Hepatocyte (in vitro differentiated cells): ENCODE measurements at places on chromosomes 6 and 20. TPM values are rescaled to one million over a fixed set of nuclear protein-coding genes. Genes with fewer than 3 reads are reported as not detected.

DNA sequence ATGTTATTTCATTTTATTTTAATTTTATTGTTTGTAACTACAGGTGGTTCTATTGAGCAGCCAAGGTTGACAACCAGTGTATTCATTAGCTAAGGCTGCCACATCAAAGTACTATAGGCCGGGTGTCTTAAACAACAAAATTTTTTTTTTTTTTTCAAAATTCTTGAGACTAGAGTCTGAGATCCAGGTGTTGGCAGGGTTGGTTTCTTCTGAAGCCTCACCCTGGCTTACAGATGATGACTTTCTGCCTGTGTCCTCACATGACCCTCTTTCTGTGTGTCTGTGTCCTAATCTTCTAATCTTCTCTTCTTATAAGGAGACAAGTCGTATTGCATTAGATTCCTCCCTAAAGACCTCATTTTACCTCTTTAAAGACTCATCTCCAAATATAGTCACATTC, 208.4 kb downstream of the MANEA start:
- DNase-seq: no peak

GRCh38 chr20:25008388-25009217, 16.1 kb upstream of the APMAP start:
- no peak for DNase-seq

DNA sequence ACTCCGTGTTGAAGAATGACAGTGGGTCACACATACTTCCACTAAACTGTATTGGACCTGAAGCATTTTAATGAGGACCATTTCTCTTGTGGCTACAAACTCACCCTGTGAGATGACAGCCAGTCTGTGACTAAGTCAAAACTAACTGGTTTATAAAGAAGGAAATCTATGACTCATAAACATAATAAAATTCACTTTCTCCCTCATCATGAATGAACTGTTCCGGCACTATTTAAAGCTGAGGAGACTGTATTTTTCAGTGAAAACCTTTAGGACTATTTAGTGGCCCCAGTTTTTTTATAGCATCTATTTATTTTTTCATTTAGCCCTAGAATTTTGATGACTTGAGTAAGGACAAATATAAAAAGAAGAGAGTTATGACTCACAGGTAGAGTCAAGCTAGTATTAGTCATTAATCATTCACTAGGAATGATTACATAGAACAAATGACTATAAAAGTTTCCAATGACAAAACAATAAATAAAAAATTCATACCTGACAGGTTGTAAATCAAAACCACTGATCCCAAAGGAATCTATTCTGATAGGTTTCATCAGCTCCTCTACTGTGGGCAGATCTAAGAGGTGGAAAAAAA, 34.2 kb downstream of the CEP162 start:
- DNase-seq: no peak

- DNase-seq: peak; percentile 84
These were observed 34.5 kb downstream of the SLX4IP start for GRCh38 chr20:10469599-10469998.

DNA sequence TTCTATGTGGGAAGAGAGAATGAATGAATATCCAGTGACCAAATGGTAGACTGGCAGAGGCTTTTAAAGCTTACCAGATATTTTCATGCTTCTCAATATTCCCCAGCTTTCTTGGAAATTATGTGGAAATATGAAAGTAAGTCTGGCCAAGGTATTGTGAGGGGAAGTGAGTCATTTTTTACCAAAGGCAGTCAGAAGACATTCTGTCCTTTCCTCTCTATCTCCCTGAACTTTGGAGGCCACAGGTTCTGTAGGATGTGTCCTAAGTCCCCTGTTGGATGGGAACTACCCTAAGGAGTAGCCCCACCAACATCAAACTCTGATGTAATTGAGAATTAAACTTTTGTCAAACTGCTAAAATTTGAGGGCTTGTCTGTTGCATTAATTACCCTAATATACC, 593.8 kb upstream of the NRSN1 start:
- DNase-seq: no peak

DNA sequence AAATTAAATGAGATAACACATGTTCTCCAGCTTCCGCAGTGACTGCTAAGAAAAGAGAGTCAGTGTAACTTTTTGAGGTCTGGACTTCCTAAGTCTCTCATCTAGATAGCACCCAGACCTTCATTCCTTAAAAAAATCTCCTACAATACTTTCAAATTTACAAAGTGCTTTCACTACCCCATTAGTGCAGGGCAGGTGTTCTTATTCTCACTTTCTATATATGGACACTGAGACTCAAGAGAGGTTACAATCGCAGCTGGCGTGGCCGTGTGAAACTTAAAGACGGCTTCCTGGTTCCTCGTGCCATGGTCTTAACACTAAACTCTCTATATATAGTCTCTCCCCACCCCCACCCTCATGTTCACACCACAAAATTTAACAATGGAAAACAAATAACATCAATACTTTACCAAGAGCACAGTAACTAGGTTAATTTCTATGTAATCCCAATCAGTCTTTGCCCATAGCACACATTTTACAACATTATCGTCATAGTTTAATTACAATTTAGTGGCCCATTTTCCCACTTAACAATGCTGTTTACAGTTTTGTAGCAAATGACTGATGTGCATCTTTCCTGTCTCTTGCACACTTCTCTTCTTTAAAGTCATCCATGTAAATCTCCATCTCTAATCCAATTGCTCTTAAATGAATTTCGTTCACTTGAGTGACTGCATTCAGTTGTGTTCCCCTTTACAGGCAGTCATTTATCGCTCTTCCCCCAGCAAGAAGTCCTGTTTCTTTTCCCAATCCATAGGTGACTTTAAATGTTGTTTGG, 78.8 kb upstream of the ARID1B start:
- DNase-seq: no peak

DNA sequence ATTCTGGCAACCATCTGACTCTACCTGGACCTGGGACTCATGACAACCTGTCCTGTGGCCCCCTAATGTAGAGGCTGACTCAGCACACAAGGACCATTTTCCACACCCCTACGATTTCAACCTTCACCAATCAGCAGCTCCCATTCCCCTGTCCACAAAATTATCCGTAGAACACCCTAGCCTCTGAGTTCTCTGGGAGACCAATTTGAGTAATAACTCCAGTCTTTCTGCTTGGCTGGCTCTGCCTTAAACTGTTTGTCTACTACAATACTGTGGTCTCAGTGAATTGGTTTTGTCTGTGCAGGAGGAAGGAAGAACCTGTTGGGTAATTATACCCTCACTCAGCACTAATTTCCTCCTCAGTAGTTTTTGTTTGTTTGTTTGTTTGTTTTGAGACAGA, 99.3 kb upstream of the MRPS10 start:
- DNase-seq: no peak

- no peak for DNase-seq
These were observed 24.5 kb upstream of the FAM135A start for GRCh38 chr6:70388814-70389213.

Gene DZANK1
- polyA plus RNA-seq: 2.0 and 2.2 TPM in 2 replicates

Gene HLA-A
- 349 and 350 TPM in 2 replicates for polyA plus RNA-seq

Gene BEND6
- polyA plus RNA-seq: 2.0 and 2.5 TPM in 2 replicates

Gene KIAA1755
- 1.3 and 1.6 TPM in 2 replicates for polyA plus RNA-seq

Gene PTK6
- polyA plus RNA-seq: 0.06 and 0.27 TPM in 2 replicates

Gene PSORS1C2
- not detected in 2 replicates for polyA plus RNA-seq

Gene FAM162B
- 3.2 and 4.9 TPM in 2 replicates for polyA plus RNA-seq

Gene NRSN1
- polyA plus RNA-seq: 0.51 TPM in 1 of 2 replicates, not detected in the other

Gene OPN5
- not detected in 2 replicates for polyA plus RNA-seq

Gene ANGPT4
- polyA plus RNA-seq: not detected in 2 replicates

Gene SNX9
- 28.7 and 34.1 TPM in 2 replicates for polyA plus RNA-seq

Gene TBC1D7
- polyA plus RNA-seq: 28.3 and 32.4 TPM in 2 replicates

Gene PDE7B
- 1.2 and 3.4 TPM in 2 replicates for polyA plus RNA-seq
